ENCODE measurements at places on chromosomes 1 and 21.

GRCh38 chr1:94422115-94422820 is 4.1 kb downstream of the ABCD3 start:
- no peak for DNase-seq

GRCh38 chr1:39969531-39970270 is 14.8 kb downstream of the MFSD2A start:
- no peak for DNase-seq

- DNase-seq, result no peak
These were observed 64.4 kb downstream of the MACF1 start for GRCh38 chr1:39268906-39269305.

- DNase-seq, result no peak
These were observed 3.6 kb upstream of the SERBP1 start for GRCh38 chr1:67433837-67434236.

DNA sequence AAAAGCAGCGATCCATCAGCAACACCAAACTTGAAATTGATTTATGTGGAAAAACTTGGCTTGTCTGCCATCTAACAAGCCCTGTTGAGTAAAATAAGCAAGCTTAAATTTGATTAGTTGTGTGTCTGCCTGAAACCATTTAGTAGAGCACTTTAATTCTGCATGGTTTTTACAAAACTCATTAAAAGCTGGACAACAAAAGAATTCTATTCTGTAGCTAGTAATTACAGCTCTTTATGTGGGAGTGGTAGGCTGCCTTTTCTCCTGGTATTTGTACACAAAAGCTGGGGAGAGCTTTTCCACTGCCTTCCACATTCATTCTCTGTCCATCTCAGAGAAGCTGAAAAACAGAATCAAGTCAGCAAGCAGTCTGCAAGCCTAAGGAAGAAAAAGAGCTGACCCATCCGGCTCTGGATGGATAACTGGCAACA is 1.7 kb downstream of the ETS2 start:
- DNase-seq, result no peak

- DNase-seq, result no peak
These were observed 853 bp downstream of the TTC22 start for GRCh38 chr1:54800041-54800898.

GRCh38 chr1:112887599-112888283 is 68.3 kb downstream of the SLC16A1 start:
- DNase-seq, result no peak

DNA sequence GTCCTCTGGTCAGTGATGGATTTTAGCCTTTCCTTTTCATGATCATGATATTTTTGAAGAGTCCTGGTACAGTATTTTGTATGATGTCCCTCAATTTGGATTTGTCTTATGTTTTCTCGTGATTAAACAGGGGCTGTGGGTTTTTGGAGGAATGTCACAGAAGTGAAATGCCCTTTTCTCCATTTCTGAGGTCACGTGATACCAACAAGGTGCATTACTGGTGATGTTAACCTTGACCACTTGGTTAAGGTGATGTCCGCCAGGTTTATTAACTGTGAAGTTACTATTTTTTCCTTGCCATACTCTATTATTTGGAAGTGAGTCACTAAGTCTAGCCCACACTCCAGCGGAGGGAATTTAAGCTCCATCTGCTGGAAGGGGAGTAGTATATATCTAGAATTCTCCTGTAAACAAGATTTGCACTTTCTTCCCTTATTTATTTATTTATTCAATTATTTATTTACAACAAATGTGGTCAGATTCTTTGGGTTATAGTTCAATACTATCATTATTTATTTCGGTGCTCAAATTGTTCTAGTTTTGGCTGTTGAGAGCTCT is 123.4 kb downstream of the HIVEP3 start:
- no peak for DNase-seq

DNA sequence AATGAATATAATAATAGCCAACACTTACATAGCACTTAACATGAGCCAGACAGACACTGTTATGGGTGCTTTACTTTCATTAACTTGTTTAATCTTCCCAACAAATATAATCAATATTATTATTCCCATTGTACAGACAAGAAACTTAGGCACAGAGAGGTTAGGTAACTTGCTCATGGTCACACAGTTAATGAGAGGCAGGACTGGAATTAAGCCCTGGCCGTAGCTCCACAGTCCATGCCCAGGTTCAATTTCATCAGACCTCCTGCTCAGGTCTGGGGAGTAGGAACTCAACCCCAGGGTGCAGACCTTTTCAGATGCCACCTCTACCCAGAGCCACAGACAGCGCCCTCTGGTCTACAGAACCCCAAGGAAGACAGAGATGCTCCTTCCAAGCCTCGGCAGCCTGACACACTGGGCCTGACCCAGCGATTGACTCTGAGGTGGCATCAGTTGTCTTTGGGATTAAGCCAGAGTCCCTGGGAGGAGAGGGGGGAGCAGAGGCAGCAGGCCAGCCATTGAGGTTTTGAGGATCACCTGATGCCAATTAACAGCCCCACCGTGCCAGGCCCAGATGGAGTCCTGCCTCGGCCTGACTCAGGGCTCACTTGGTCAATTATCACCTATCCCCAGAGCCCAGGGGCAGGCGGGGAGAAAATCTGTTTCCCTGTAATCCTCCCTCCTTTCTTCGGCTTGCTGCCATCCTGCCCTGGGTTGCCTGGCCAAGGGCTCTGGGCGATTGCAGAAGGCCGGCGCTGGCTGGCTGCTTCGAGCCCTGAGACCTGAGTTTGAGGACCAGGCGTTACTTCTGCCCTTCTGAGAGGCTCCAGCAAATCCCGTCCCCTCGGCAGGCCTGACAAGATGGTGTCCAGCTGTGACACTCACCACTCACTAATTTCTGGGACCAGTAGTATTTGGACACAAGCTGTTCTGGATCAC is 116.7 kb downstream of the LACTBL1 start:
- no peak for DNase-seq

- DNase-seq, result no peak
These were observed 131.2 kb upstream of the COA6 start for GRCh38 chr1:234241941-234242490.

DNA sequence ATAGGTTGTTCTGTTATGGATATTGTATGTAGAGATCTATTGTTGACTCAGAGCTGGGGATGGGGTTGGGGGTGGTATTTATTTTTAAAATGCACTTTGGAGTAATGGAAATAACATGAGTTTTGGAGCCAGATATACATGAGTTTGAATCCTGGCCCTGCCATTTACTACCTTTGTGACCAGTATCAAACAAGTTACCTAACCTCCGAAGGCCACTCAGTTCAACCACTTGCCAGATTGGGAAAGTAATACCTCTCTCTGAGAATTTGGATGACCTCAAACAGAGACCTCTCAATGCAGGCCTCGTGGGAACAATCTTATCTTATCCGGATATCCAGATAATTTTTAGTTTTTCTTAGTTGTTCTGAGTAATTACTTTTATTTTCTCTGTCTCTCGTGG is 181.0 kb downstream of the FGGY start:
- no peak for DNase-seq

- DNase-seq, result no peak
These were observed 648 bp downstream of the ATP5PF start for GRCh38 chr21:25733859-25734653.

DNA sequence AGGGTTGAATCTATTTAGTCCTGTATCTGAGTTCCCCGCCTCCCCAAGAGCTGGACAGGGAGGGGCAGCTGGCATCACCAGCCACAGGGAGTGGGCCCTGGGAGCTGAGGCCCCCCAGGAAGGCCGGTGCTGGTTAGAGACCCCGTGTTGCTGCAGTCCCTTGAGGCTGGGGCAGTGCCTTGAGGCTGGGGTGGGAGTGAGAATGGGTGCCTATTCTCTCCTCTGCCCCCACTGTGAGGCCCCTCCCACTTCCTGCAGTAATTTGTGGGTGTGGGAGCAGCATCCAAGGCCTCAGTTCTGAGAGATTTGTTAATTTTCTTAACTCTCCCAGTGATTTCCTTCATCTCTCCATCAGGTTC is 2.5 kb upstream of the TRAPPC3 start:
- no peak for DNase-seq

DNA sequence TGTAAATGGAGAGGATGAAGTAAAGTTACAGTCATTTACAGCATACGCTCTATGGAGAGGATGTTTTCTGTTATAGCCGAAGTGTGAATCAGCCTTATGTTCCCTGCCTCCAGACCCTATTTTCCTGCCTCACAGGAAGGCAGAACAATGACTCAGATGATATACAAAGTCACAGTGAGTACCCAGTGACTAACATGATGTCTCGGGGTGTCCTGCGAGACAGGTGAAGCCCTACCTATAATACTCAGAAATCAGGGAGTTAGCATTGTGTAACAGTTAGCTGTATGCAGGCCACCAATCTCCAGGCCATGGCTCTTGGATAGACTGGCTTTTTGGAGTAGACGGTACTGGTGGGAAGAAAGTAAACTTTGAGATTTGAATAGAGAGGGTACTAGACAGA is 55.6 kb upstream of the FBXO28 start:
- DNase-seq, result no peak

DNA sequence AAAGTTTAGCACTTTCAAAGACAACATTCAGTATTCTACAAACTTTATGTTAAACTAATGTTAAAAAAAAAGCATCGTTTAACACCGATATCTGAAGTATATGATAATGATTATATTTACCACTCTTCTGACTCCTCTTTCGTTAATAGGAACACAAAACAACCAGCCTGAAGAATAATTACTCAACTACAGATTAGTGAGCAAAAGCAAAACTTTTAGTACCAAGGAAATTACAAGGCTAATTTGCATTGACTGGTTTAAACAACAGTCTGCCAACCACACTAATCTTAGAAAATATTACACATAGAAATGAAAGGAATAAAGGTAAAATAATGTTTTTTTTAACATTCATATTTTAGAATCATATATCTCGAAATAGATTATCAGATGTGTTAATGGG is 500.7 kb downstream of the LMO4 start:
- no peak for DNase-seq

- DNase-seq, result no peak
These were observed 23.2 kb downstream of the MCOLN2 start for GRCh38 chr1:84973498-84974334.

DNA sequence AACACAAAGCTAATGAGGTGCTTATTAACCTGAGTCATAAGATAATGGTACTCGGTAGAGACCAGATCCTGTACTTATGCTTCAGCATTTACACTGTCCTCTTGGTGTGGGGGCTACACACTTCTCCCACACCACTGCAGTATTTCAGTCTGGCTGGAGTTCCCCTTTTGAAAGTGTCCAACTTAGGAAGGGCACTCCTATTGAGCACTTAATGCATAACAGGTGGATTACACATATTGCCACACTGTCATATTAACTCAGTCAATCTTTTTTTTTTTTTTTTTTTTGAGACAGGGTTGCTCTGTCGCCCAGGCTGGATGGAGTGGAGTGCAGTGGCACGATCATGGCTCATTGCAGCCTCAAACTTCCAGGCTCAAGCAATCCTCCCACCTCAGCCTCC is 1.5 kb downstream of the GPATCH4 start:
- DNase-seq, result no peak

- DNase-seq, result no peak
These were observed 593.8 kb downstream of the USP25 start for GRCh38 chr21:16323596-16323995.

DNA sequence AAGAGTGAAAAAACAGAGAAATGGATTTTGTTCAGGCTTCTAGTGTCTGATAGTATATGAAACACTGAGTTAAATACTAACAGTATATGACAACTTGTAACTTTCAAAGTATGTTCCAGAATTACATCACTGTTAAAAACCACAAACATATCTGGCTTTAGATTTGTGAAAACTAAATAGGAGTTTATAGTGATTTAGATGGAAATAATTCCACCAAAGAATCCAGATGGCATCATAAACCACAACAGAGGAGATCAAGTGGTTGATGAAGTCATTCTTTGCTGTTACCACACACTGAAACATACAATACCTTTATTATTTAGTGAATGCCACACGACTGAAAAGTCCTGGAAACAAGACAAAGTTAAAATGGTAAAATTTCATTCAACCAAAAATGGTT is 37.2 kb downstream of the ALG14 start:
- DNase-seq, result peak; percentile 21

DNA sequence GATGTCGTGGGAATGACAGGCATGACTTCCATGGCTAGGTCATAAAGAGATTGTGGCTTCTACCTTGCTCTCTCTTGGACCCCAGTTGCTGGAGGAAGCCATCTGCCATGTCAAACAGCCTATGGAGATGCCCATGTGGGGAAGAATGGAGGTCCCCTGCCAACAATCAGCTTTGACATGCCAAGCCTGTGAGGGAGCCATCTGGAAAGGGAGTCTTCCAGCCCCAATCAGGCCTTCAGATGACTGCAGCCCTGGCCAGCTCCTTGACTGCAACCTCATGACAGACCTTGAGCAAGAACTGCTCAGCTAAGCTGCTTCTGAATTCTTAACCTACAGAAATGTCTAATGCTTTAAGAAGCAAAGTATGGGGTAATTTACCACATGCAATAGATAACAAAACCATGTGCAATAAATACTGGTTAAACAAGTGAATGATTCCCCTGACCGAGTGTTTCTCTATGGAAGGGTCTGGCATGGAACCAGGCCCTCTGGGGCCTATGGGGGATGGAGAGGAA is 187.1 kb downstream of the HIVEP3 start:
- no peak for DNase-seq

- peak; percentile 38 for DNase-seq
These were observed 200.6 kb downstream of the RGS7 start for GRCh38 chr1:241156231-241156965.

DNA sequence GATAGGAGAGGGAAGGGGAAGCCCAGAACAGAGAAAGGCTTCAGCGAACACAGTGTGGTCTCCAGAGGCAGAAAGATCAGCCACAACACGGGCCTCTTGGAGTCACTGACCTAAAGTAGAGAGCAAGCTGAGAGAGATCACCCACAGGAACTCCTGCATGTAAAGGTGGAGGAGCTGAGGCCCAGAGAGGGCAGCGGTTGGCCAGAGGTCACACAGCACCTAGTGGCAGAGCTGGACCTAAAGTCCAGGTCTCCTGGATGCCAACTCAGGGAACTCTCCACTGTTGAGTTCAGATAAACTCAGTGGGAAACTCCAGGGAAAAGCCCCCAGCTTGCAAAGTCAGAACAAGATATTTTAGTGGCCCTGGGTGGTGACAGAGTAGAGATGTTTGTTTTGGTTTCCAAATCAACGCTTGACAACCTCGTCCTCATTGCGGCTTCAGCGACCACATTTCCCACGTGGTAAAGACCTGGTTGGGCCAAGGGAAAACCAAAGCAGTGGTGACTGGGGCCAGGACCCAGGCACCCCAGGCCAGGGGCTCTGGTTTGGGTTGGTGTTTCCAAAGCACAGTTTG is 4.6 kb downstream of the IFFO2 start:
- DNase-seq, result no peak

DNA sequence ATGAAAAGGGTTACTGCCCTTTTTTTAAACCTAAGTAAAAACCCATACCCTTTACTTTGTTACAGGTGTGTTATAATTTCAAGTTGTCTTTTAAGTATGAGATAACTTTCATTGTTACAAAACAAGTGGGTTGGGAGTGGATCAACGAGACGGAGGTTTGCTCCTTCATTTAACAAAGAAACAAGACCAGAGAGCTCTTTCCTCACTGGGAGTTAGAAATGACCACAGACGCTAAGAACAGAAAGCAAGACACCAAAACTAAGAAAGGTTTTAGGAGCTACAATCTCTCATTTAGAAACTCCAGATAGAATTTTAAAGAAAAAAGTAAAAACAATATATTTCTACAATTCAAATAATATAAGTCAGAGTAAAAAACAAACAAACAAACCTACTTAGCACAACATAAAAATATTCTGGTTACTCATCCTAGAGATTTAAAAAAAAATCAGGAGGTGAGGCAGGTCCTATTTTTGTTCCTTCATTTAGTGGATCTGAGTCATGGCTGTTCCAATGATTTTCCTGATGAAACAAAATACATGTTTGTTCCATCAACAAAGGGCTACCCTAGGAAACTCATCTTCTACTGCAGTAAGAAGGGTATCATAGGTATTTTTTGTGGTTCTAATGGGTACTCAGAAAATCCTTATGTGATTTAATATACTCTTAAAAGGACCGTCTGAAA is 33.0 kb downstream of the APP start:
- no peak for DNase-seq

Measured in H54 (cell line).